ENCODE measurements at places on chromosomes 3 and 15. TPM values are rescaled to one million over a fixed set of nuclear protein-coding genes. Genes with fewer than 3 reads are reported as not detected.

DNA sequence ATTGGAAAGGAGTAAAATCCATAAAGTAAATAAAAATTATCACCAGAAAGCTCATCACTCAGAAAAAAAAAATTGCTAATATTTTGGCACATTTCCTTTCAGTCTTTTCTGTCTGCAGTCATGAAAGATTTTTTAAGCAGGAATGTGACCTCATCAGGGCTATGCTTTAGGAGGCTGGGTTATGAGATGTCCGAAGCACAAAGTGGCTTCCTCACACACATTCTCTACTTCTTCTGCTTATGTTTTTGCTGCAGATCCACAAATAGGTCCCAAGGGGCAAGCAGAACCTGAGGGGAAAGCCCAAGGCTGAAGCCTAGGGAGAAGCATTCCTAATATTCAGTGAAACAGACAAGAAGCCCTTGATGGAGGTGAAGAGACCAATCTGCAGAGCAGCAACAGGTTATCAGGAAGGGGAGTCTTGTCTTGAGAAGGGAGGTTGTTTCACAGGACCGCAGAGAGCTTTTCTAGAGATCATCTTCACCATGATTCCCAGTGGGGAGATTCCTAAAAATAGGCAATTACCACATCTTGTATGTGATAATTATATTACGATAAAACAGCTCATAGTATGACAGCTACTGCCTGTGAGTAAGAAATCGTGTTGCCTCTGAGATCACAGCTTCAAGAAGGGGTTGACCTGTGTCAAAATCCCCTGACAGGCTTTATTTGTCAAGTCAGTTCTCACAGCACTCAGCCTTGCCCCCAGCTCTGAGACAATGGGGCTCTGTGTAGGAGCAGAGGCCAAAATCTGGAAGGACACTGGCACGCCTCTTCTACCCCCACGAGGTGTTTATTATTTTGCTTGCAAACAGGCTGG, 60.5 kb downstream of the IGF2BP2 start:
- no peak for DNase-seq

Gene NBEAL2
- 11.3 TPM for polyA plus RNA-seq

GRCh38 chr3:45084820-45085816, 59.0 kb downstream of the CLEC3B start:
- no peak for DNase-seq

Gene DGKG
- 0.74 TPM for polyA plus RNA-seq

Gene GATA2
- 1.8 TPM for polyA plus RNA-seq

Gene TMEM212
- polyA plus RNA-seq: not detected

GRCh38 chr3:128170866-128171516, 17.7 kb downstream of the EEFSEC start:
- peak; percentile 85 for DNase-seq

Gene UQCC5
- polyA plus RNA-seq: 7.8 TPM

Gene CADM2
- polyA plus RNA-seq: 1.2 TPM

DNA sequence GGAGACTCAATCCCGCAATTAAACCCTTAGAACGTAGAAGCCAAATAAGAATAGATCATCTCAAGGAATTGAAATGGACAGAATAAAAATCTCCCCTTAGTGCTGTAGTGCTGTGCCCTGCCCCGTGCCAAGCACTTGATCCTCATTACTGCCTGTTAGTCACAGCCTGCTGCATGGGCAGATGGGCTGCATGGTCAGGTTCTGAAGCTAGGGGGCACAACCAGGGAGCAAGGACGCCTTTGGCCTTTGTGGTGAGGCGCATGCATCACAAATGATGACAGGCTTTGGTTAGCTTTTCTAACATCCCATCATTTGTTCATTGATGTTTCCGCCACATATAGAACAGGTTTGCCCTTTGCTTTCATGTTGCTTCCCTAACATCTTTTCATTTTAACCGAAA, 336.3 kb upstream of the ADAMTS9 start:
- DNase-seq: no peak

DNA sequence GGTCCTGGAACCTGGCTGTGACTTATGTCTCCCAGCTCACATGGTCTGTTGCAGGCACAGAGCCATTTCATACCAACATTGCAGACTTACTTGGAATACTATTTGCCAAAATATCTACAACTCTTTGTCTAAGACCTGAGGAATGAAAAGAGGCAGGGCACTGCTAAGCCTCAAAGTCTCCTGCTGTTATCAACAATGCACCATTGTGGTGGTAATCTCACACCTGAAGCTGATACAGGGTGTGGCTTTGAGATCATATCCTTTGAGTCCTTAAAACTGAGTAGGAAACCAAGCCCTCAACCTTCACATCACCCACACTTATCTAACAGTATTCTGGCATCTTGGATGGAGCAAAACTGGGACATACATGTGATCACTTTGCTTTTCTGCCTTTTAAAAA, 782.0 kb downstream of the EPHA3 start:
- no peak for DNase-seq

DNA sequence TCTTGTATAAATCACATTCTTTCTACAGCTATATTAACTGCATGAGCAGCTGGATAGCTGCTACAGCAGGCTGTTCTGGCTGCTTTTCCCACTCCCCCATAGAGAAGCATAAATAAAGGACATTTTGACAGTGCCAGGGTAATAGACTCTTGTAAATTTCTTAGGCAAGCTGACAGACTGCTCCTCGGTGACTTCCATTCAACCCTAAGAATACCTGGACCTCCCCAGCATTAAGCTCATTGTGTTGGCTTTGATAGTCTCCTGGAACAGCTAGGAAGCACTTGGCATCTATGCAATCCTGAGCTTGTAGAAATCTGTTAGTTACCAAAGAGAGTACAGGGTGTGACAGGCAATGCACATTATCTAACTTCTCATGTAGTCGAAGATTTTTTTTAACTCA, 475.4 kb downstream of the AGBL1 start:
- DNase-seq: no peak

Gene ADCY5
- 9.9 TPM for polyA plus RNA-seq

Gene CEMIP
- polyA plus RNA-seq: 0.23 TPM

- no peak for DNase-seq
These were observed 12.6 kb downstream of the PAQR5 start for GRCh38 chr15:69311319-69311721.

Gene MKRN2OS
- 4.0 TPM for polyA plus RNA-seq

Gene PATL2
- polyA plus RNA-seq: 1.2 TPM

DNA sequence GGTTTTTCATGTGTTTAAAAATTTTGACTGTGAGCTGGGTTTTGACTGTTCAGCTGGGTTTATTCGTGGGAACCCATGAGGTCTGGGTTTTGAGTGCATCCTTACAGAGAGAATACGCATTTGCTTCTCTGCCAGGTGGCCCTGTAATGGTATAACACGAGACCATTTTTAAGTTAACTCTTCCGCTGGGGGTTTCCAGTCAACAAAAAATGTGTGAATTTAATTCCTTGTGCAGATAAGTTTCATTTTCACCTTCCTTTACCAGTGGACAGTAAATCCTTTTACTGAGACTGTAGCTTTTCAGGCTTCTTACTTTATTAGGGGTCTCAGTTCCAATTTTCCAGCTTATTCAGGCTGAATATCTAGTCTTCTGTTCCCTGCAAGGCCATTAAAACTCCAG, 149.6 kb downstream of the OPA1 start:
- no peak for DNase-seq

- DNase-seq: no peak
These were observed 116.5 kb downstream of the LPP start for GRCh38 chr3:188270423-188270972.

GRCh38 chr3:97882975-97883598, 61.3 kb downstream of the CRYBG3 start:
- DNase-seq: no peak

GRCh38 chr3:50639055-50639494, 22.1 kb downstream of the MAPKAPK3 start:
- no peak for DNase-seq

DNA sequence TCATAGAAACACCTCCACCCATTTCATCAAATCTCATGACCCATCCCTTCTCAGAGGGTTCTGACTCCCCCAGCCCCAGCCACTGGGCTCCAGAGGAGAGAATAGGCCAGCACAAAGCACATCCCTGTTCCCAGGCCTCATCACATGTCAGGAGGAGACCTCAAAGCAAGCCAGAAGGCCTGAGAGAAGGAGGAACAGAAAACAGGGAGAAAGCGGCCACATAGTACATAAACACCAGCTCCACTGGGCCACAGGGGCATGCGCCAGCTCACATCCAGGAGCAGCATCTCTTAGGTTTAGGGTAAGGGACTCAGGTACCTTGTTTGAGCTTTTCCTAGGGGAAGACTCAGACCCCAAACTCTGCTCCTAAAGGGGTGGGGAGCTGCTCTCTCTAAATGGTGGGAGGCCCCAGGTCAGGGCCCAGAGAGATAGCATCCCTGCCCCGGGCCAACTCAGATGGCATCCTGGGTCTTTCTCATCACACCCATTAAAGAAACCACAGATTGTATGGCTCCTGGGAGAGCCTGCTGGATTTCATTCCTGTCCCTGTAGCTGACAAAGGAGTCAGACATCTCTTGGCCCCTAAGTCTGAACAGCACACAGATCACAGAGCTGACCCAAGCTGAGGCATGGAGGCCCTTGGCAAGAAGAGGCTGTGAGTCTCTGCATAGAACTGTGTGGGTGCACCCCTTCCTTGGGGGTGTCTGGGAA, 2.5 kb downstream of the SHF start:
- DNase-seq: no peak

Gene TMEM158
- polyA plus RNA-seq: 0.69 TPM

DNA sequence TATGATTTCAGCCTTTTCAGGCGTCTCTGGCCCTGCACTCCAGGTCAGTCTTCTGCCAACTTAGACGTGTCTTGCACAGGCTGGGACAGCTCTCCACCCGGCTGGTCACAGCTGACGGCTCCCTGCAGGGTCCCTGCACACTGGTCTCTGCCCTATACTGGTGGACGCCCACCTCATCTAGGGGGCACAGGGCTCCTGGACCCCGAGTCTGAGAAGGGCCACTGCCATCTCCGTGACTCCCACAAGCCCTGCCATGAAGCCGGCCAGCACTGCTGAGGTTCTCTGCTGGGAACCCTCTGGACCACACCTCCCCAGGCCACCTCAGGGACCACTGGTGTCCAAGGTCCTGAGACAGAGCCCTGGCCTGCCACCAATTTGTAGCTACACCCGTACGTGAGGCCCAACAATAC, 40.5 kb downstream of the CYFIP1 start:
- DNase-seq: no peak

DNA sequence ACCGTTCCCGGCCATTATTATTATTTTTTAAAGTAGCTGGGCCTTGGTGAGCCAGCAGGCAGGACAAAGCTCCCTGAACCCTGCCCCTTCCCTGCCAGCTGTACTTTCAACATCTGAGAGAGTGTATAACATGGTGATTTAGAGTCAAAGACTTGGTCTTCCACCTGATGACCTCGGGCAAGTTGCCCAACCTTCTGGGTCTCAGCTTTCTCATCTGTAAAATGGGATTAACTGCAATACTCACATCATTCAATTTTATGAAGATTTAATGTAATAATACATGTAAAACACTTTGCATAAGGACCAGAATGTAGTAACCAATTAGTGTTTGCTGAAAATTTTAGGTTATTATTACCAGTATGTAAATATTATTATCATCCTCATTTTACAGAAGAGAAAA, 11.9 kb upstream of the TRH start:
- no peak for DNase-seq

- DNase-seq: no peak
These were observed 551.7 kb upstream of the CFAP20DC start for GRCh38 chr3:59601486-59601885.

GRCh38 chr15:78072080-78072892, 5.2 kb downstream of the TBC1D2B start:
- peak; percentile 81 for DNase-seq

DNA sequence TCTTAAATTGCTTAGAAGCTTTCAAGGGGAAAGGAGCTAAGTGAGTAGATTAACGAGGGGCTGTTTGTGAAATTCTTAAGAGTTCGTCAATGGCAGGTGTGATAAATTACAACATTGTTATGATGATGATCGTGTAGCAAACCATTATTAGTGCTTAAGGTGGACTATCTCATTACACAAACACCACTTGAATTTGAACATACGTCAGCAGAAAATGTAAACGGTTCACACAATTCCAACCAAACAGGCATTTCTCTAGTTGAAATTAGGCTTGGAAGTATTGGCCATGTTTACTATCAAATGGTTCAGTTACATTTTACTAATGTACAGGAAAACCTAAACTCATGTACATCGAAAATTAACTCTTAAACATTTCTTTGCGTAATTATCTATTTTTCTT, 102.8 kb downstream of the PYDC2 start:
- DNase-seq: no peak

All from sigmoid colon (tissue), 7 donors.